ENCODE measurements at places on chromosomes 3 and 15.
A peak's percentile ranks its signal among the peaks of the same experiment; 100 is the strongest.

DNA sequence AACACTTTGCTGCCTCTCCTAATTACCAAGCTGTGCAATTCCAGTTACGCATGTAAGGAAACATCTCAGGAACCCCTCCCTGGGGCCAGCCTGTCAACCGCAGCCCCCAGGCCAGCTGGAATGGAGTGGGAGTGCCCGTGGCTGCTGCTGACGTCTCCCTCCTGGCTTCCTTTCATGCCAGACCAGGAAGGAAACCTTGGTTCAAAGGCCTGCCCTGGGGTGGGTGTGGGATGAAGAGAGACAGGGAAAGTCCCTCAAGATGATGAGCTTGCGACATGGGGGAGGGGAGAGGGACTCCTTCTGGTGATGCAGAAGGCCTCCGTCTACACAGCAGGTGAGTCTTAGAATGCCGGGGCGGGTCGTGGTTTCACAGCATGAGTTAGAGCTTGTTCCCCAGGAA is 11.4 kb upstream of the CYP11A1 start:
- peak; percentile 48 for DNase-seq

GRCh38 chr15:101411581-101411980 is 77.9 kb downstream of the PCSK6 start:
- no peak for DNase-seq

GRCh38 chr15:87477737-87478686 is 778.5 kb downstream of the NTRK3 start:
- no peak for DNase-seq

- DNase-seq, result no peak
These were observed 116.5 kb downstream of the RBMS3 start for GRCh38 chr3:29397406-29397805.

GRCh38 chr3:56188201-56188600 is 280.1 kb downstream of the ERC2 start:
- no peak for DNase-seq

GRCh38 chr15:45392584-45392855 is 14.2 kb upstream of the GATM start:
- DNase-seq, result no peak

- DNase-seq, result no peak
These were observed 80.2 kb downstream of the FMN1 start for GRCh38 chr15:33114374-33114717.

Data from activated CD4-positive, CD25-positive, alpha-beta regulatory T cell (primary cell).